ENCODE measurements at places on chromosomes 1 and 21. TPM values are rescaled to one million over a fixed set of nuclear protein-coding genes. Genes with fewer than 3 reads are reported as not detected.

Gene USH2A
- total RNA-seq: not detected

Gene SLC9C2
- total RNA-seq: not detected

GRCh38 chr1:203307641-203308126 lies 2.4 kb downstream of the BTG2 start:
- DNase-seq: no peak

DNA sequence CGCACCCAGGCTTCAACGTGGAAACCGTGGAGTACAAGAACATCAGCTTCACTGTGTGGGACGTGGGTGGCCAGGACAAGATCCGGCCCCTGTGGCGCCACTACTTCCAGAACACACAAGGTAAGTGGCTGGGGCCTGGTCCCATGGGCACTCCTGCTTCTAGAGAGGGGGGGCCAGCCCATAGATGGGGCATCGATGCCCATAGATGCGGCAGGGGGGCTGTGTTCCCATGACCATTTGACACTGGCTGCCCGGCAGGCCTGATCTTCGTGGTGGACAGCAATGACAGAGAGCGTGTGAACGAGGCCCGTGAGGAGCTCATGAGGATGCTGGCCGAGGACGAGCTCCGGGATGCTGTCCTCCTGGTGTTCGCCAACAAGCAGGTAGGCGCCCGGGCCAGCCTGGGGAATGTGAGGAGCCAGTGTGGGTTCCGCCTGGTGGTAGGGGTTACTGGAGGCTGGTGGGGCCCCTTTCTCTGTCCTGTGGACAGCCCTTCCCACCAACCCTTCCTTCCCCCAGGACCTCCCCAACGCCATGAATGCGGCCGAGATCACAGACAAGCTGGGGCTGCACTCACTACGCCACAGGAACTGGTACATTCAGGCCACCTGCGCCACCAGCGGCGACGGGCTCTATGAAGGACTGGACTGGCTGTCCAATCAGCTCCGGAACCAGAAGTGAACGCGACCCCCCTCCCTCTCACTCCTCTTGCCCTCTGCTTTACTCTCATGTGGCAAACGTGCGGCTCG lies 5.6 kb downstream of the C1orf35 start:
- no peak for DNase-seq

- DNase-seq: peak; percentile 30
Observed at GRCh38 chr1:231420959-231421545, 1.0 kb downstream of the EGLN1 start.
